ENCODE measurements at places on chromosomes 2 and 18.

- DNase-seq: no peak
These were observed 122.3 kb downstream of the PLCL1 start for GRCh38 chr2:197926673-197927072.

GRCh38 chr18:55515214-55515613 lies 72.8 kb downstream of the TCF4 start:
- no peak for DNase-seq

GRCh38 chr2:189504238-189504637 lies 63.0 kb downstream of the WDR75 start:
- peak; percentile 56 for DNase-seq

- DNase-seq: no peak
These were observed 25.8 kb upstream of the MAP3K20 start for GRCh38 chr2:173049831-173050230.

GRCh38 chr2:168796583-168797285 lies 5.7 kb upstream of the NOSTRIN start:
- DNase-seq: no peak

GRCh38 chr2:32836933-32837332 lies 109.8 kb upstream of the LTBP1 start:
- no peak for DNase-seq

- DNase-seq: no peak
These were observed 93.7 kb upstream of the EHBP1 start for GRCh38 chr2:62611854-62612253.

GRCh38 chr2:3463186-3463835 lies 56.0 kb downstream of the ADI1 start:
- DNase-seq: no peak

DNA sequence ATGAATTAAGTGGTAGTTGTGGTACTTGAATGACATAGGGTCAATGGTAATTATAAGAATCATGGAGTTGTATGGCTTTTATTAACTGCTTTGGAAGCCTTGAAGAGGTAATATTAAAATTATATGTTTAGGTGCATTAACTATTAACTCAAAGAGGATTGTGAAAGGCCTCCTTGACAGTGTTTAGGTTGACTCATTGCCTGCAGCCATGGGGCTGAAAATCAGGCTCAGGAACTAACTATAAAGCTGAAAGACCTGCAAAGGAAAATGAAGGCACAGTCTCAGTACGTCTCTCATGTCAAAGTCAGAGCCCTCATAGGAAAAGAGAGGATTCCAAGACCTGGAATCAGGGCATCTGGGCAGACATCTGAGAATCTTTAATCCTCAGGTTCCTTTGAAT lies 31.0 kb downstream of the CACNB4 start:
- no peak for DNase-seq

DNA sequence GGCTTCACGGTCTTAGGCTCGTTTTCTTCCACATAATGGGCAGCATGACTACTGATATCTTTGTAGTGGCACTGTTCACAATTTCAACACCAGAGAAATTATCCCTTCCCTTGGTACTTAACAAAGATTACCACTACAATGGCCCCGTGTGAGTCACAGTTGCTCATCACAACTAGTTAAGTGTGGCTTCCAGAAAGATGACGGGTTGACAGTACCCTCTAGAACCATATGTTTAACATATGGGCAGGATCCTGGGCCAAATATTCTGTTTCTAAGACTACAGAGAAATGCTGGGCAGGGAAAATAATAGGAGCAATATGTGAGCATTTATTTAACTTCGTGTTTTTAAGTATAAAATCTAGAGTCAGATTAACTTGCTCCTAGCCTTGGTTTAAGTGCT lies 780.1 kb upstream of the LINC00305 start:
- no peak for DNase-seq

DNA sequence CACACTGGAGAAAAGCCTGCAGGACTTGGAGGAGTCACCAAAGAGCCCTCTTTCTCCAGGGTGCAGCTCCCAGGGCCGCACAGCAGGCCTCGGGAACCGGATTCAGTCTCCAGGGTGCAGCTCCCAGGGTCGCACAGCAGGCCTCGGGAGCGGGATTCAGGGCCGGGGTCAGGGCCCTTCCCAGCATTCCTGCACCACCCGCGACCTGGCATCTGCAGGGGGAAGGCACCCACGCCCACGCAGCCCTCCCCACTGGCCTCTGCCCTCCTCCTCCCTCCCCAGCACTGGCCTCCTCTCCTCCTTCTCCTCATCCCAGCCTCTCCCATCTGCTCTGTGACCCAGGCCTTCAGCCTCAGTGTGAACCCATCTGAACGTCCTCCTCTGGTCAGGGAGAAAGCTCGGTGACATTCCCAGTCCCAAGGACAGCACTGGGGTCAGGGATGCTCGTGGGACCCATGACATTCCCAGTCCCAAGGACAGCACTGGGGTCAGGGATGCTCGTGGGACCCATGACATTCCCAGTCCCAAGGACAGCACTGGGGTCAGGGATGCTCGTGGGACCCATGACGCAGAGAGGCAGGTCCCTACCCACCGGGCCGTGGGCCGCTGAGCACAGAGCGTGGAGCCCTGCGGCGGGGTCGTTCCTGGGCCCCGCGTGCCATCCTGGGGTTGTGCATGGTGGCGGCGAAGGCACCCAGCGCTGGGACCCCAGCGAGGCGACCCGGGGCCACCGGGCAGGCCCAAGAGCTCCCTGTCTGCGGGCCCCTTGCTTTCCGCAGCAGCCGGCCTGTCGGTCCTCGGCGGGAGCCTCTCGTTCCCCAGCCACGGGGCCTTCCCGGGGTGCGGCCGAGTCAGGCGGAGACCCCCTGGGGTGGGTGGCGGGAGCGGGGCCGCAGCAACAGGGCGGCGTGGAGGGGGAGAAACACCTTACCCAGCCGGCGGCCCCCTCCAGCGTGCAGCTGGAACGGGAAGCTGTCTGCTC lies 550.2 kb upstream of the SALL3 start:
- no peak for DNase-seq

DNA sequence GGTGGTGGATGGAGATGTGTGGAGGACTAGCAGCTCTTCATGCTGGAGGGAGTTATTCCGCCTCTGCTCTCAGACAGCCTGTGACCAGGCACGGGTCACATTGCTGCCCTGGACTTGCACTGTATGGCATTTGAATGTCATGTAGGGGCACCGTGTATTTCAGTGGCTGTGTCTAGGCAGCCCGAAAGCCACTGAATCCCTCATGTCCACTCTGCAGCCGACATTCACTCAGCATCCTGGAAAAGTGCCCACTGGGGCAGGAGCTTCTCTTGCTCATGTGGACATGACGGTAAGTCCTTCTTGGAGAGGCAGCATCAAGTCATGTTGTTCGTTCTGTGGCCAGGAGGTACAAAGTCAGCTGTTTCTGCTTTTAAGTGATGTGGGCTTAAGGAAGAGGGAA lies 127.9 kb downstream of the SH3RF3 start:
- DNase-seq: no peak

GRCh38 chr2:109702250-109702985 lies 88.3 kb downstream of the SOWAHC start:
- no peak for DNase-seq

DNA sequence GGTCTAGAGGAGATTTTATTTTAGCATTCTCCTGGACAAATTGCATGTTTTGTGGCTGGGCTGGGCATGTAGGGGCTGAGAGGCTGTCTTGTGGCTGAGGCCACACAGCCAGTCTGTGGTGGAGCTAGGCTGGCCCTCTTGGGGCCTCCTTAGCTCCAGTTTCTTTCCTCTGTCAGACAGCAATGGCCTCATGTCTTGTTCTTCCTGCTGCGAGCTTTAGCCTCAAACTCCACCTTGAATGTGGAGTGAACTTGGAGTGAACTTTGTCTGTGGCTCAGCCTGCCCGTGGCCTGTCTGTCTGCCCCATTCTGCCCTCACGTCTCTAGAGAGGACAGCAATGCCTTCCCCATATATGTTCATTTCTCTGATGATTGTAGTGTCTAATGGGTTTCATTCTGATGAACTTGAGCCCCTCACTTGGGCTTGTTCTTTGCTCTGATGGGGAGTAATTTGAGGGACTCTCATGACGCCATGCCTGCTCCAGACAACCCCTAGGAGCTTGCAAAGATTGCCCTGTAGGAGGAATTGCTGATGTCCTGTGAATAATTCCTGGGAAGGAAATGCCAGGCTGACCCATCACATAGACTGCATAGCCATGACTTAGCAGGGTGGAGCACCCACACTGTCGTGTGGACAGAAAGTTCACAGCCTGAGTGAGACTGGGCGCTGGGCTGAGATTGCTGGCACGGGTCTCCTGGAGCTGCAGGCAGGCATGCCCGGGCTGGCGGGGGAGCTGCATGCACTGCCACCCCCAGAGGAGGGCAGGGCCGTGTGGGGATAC lies 42.6 kb downstream of the ASAP2 start:
- no peak for DNase-seq

DNA sequence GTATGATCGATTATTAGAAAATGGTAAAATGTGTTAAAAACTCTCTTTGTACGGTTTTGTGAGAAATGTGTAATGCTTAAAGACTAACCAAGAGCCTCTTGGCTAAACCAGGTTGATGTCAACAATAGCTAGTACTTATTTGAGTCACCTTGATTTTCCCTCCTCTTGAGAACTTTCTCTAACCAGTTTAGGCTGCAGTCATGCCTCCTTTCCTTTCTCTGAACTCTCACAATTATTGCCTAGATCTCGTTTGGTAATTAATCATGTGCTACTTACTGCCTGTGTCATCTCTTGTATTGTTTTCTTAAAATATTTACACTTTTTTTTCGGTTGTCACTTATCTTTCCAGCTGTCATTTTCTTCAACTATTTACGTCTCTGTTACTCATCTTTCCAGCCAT lies 1.1 kb upstream of the EPC2 start:
- no peak for DNase-seq

DNA sequence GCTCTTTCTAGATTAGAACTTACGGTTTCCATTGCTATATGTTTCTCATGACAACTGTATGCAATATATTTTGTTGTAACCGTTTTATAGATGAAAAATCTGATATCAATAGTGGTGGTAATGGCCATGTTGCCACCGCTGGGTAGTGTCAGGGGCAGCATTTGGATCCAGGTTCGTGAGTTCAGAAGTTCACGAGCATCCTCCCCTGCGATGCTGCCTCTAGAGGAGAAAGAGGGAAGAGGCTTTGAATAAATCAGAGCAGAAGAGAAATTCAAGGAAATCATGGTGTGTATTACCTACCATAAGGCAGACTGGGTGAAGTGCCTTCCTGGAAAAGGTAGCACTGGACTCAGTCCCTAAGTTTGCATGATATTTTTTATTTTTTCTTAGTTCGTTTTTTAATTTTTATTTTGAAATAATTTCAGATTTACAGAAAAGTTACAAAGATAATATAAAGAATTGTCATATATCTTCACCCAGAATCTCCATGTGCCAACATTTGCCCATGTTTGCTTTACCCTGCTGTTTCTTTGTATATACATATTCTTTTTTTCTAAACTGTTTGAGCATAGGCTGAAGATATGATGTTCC lies 3.3 kb upstream of the ZBTB7C start:
- peak; percentile 64 for DNase-seq

- no peak for DNase-seq
These were observed 128.4 kb downstream of the INO80D start for GRCh38 chr2:205957452-205958154.

GRCh38 chr2:112750560-112750843 lies 13.9 kb downstream of the CKAP2L start:
- no peak for DNase-seq

DNA sequence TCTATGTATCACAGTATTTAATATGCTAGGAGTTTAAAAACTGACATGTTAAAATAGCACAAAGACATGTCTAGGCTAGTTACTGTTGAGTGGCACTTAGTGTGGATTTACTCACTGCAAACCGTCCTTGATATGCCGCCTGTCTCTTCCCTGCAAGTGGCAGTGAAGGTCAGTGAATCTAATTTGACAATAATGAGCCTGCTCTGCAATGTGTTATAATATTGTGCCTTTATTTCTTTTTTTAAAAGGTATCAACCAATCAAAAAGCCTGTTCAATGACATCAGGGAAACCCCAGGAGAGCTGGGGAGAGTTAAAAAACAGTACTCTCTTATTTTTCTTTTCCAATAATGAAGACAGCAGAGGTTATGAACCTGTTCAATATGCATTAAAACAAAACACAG lies 384.1 kb downstream of the ERBB4 start:
- DNase-seq: peak; percentile 8

DNA sequence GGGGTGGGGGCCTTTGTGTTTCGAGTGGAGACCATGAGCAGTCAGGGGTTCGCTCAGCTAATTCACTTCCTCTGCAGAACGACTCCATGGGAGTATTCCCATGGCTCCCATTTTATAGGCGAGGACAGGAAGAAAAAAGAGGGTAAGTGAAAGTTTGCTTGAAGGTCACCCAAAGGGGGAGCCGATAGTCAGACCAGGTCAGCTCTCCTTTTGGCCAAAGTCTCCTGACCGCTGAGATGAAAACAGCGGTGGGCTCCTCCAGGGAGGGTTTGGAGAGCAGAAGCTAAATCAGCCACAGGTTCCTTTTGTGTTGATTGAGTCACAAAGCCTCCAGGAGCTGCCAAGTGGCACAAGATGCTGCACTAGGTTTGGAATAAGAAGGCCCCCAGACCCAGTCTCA lies 34.1 kb upstream of the CTAGE1 start:
- no peak for DNase-seq

DNA sequence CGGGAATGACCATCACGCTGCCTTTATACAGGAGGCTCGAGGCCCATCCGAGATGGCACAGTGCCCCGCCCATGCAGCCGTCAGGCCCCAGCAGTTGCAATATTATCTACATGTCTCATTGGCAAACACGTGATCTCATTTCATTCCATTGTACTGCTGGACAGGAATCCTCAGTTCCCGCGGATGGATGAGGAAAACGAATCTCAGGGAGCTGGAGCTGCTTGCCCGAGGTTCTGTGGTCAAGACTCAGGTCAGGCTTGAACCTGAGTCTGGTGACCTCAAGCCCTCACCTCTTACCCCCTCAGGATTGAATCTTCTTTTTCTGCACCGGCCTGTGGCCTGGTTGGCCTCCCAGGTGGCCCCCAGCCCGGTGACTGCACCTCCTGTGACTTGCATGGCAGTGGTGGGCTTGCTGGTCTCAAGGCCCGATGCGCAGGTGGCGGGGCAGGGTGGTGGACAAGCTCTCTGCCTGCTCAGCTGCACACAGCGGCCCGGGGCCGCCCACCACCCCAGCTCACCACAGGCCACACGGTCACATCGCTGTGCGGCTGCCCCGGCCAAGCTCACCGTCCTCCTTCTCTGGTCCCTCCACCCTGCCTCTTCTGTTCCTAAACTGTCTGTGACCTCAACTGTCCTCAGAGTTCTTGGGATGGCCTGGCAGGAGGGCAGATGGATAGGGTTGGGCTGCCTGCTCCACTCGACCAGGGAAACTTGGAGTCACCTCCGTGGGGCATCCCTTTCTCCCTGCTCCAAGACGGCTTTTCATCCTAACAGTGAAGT lies 52.0 kb upstream of the HS6ST1 start:
- no peak for DNase-seq

- no peak for DNase-seq
These were observed 98.6 kb downstream of the IRS1 start for GRCh38 chr2:226701052-226701451.

DNA sequence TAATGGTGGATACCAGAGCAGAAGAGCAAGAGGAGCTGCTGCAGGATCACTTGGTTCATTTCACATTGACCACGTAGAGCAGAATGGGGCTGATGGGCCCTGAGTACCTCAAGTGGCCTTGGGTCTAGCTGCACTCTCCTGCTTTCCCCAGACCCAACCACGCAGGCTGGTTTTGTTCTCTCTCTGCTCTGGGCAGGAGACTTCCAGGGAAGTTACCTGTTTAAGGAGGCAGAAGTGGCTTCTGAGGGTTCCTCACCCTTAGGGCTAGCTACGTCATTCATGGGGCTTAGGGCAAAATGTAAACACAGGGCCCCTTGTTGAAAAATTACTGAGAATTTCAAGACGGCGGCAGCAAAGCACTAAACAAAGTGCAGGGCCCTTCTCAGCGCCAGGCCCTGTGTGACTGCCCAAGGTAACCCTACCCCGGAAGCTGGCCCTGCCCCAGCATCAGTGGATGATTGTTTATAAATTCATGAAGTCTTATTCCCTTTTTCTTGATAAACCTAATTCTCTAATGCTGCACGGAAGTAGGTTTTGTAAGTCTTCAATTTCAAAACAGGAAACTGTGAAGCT lies 75.9 kb downstream of the TMEM182 start:
- DNase-seq: no peak
